ENCODE measurements at places on chromosomes 7 and 10.

DNA sequence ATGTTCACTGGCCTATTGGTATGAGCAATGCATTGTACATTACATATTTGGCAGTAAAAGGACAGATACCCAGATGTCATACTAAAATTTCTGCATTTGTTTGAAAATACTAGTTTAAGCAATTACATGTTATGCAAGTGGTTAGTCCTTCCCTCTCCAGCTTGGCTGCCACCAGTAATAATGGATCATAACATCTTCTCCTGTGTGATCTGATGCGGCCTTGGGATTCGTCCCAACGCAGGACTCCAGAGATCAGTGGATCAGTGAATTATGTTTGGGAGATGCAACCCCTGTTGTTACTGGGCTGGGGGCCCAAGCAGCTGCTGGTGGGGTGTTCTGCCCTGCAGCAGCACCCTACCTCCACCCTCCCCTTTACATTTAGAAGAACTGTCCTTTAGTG, 11.2 kb upstream of the PDK4 start:
- no peak for DNase-seq

- DNase-seq, result no peak
Observed at GRCh38 chr10:90193240-90193985, 492.0 kb downstream of the KIF20B start.

DNA sequence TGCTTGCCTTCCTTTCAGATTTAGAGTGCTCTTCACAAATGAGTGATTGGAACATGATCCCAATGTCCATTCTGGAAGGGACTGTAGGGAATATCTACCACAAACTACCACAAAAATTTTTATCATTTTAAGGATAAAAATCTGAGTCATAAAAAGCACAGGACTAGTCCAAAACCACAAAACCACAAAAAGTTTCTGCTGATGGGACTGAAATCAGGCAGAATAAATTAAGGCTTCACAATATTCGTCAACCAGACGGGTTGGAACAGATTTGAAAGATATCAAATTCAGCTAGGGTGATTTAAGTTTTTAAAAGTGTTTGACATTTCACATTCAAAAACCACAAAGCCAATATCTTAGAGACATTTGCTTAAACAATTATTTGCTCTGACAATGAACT, 100.1 kb upstream of the PTN start:
- DNase-seq, result no peak

- no peak for DNase-seq
Observed at GRCh38 chr10:116978901-116979300, 26.1 kb downstream of the SHTN1 start.

DNA sequence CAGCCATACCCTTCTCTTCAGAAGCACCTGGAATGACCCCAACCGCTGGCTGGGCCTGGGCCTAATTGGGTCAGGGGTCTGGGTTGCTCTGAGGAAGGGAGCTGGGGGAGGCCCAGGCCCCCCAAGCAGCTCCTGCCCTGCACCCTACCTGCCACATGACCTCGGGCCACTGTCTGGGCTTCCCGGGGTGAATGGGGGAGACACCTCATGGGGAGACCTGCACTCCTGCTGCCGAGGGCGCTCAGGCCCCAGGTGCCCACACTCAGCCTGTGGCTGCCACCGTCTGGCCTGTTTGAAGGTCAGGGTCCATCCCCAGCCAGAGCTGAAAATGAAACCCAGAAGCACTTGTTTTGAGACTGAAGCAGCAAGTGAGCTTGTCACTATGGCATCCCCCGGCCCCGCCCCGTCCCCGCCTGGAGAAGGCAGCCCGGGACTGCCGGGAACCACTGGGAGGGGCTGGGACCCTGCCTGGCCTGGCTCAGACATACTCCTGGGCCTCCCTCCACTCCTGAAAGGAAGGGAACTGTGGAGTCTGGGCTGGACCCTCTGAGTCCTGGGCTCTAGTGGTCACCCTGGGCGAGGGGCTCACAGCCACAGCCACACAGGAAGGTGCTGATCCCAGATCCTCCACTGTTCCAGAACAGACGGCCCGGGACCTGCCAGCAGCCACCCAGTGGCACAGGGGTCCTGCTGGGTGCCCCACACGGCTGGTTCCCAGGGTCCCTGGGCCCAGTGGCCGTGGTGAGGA, 7.4 kb upstream of the MICALL2 start:
- DNase-seq, result peak; percentile 77

- no peak for DNase-seq
Observed at GRCh38 chr7:54841772-54842697, 83.0 kb upstream of the SEC61G start.

DNA sequence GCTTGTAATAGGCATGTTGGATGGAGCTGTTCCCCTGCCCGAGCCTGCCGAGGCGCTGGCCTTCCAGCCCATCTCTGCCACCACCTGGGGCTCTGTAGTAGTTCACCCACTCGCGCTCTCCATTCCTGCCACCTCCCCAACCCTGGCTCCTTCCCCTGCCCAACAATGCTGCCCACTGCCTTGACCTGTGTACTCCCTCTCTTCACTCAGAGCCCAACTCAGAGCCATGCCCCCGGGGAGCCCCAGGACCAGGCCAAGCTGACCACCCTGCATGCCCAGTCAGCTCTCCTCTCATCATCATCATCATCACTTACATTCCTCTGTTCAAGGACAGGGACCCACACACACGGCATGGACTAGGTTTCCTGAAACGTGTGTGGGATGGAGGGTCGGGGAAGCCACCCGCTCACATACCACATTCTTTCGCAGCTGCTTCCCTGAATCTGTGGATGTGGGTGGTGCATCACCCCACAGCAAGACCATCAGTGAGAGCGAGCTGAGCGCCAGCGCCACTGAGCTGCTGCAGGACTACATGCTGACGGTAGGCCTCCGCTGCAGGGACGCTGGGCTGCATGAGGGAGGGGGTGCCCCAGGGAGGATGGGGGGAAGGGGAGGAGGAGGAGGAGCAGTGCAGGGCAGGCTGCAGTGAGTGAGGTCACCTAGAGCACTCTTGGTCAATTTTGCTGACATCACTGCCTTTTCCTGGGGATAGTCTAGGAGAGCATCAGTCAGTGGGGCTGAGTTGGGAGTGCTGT, 15.6 kb downstream of the NACAD start:
- no peak for DNase-seq

- no peak for DNase-seq
Observed at GRCh38 chr7:2141651-2142050, 91.1 kb downstream of the MAD1L1 start.

- peak; percentile 55 for DNase-seq
Observed at GRCh38 chr10:126350216-126350992, 37.9 kb downstream of the ADAM12 start.

GRCh38 chr7:74567318-74567668, 90.2 kb upstream of the GTF2I start:
- DNase-seq, result no peak

DNA sequence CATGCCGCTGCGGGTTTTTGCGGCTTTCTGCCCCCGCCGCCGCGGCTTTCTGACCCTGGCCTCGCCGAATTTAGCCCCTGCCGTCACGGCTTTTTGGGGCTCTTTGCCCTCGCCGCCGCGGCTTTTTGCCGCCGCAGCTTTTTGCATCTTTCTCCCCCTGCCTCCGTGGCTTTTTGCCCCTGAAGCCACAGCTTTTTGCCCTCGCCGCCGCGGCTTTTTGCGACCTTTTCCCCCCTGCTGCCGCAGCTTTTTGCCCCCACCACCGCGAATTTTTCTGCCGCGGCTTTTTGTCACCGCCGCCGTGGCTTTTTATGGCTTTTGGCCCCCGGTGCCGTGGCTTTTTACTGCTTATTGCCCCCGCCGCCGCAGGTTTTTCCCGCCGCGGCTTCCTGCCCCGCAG, 636.5 kb downstream of the ZNF716 start:
- DNase-seq, result no peak

DNA sequence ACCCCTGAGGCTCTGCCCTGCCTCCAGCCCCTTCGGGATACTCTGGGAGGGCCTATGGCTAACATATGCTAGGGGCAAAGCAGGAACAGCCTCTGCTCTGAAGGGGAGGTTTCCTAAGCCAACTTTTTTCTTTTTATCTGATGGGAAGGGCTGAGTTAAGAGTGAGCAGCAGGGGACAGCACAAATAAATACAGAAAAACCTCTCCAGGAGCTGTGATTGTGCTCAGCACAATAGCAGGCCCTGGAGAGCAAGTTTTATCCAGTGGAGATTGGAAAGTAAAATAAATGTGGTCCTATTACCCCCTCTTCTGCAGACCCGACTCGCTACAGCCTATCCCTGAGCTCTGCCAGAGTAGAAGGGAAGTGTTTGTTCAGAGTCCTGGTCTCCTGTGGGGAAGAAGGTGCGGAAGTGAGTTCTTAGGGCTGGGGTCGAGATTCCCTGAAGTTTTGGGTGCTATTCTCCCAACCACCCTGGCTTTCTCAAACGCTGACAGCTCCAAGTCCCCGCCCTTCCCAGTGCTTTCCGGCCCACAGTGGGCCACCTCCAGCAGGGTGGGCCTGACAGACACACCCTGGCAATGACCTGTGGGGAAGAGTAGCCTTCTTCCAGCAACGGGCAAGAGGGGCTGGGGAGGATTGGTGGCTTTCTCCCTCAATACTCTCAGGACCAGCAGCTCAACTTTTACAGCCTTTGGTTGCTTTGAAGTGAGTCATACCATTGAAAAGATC, 23.0 kb upstream of the AFAP1L2 start:
- no peak for DNase-seq

GRCh38 chr10:34768261-34768971, 46.7 kb downstream of the PARD3 start:
- no peak for DNase-seq

- no peak for DNase-seq
Observed at GRCh38 chr10:102681696-102682095, 32.5 kb downstream of the ARL3 start.

GRCh38 chr10:13987446-13987845, 343.3 kb downstream of the FRMD4A start:
- DNase-seq, result no peak

GRCh38 chr10:5692461-5693358, 8.1 kb downstream of the TASOR2 start:
- DNase-seq, result no peak

DNA sequence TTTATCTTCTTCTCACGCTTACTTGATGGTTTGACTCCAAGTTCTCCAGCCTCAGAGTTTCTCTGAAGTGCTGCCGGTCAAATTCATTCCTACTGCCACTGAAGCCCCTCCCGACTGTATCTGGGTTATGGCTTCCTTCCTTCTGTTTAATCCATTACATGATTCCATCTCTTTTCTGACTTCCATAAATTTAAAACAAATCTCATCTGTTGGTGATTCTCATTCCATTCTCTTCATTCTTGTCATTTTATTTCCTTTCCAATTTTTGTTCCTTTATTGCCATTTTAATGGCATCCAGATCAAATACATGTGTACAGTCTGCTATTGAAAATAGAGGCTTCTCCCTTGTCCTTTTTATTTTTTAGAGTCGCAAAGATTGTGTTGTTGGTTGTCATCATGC, 25.4 kb upstream of the HIBADH start:
- no peak for DNase-seq

DNA sequence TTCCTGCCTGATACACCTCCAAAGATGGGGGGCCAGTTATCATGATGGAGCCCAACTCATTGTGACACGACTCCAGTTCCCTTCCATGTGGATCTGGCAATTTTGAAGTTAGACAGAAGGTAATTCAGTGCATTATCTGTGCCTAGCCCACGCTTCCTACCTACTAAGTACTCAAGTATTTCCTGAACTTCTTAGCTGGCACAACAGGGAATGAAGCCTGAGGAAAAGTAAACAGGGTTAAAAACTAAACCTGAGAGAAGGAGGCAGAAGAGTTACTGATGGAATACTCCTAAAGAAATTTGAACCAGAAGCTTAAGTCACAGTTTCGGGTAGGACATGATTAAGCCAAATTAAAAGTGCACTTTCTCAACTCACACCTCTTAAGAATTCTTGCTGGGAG, 1.1 kb upstream of the SEC31B start:
- no peak for DNase-seq

DNA sequence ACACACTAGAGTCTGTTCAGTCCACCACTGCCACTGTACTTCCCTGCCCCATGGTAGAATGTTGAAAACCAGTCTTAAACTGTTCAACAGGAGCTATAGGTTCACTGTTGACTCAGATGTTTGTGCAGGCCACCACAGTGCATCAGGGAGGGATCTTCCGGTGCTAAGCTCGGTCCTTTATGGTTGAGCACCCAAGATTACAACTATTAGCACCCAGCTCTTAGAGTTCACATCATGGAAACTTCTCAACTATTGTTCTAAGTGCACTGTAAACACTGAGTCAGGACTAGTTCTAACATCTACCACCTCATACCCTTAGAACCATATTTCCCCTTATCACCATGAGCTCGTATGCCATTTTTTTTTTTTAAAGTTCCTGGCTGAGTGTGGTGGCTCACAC, 97.1 kb upstream of the MXI1 start:
- DNase-seq, result no peak

- DNase-seq, result no peak
Observed at GRCh38 chr10:102327641-102328040, 67.9 kb upstream of the NFKB2 start.

- no peak for DNase-seq
Observed at GRCh38 chr7:78441737-78442136, 643.2 kb downstream of the PHTF2 start.

DNA sequence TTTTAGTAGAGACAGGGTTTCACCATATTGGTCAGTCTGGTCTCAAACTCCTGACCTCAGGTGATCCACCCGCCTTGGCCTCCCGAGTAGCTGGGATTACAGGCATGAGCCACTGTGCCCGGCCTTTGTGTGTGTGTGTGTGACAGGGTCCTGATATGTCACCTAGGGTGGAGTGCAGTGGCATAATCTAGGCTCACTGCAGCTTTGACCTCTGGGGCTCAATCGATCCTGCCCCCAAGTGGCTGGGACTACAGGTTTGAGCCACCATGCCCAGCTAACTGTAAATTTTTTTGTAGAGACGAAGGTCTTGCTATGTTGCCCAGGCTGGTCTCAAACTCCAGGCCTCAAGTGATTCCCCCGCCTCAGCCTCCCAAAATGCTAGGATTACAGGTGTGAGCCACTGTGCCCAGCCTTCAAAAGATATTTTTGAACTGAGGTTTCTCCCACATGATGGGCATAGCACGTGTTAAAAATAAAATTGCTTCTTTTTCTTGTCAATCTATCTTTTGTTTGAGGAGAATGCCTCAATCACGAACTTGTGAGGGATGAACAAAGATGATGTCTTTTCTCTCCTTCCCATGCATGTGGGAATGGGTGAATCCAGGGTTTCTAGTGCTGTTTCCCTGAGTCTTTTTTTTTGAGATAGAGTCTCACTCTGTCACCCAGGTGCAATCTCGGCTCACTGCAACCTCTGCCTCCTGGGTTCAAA, 30.8 kb upstream of the PSAP start:
- DNase-seq, result no peak

GRCh38 chr10:24446739-24447138, 237.8 kb downstream of the KIAA1217 start:
- DNase-seq, result no peak

GRCh38 chr10:983971-984655, 4.1 kb upstream of the GTPBP4 start:
- no peak for DNase-seq

- DNase-seq, result no peak
Observed at GRCh38 chr7:143085109-143085508, 33.0 kb downstream of the OR6V1 start.

Data from 8988T (cell line).